ENCODE measurements at places on chromosomes 5 and 9. TPM values are rescaled to one million over a fixed set of nuclear protein-coding genes. Genes with fewer than 3 reads are reported as not detected.

The ENTREP1 gene
- 5.0 TPM for polyA plus RNA-seq

DNA sequence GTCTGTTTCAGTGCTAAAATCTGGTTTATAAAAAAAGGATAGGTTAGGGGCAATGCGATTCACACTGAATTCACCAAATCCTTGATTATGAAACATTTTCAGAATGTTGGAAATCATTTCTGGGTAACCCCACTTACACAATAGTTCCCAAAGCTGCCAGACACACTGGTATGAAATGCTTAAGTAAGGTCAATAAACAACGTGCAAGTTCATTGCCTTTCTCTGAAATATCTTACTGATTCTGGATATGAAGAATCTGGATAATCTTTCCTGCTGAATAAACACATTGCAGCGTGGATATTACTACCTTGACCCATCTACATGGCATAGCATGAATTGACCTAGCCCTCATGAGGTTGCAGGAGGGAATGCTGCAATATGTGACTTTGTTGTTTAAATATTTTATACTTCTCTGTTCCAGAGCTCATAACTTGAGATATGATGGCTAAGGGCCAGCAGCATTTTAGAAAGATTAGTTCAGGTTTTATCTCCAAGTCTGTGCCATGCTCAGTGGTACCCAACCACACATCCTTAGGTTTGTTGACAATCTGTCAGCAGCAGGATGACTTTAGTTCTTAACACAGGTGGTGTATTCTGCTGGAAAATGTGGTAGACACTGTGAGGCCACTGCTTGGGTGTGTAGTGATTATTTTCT is 121.0 kb downstream of the NREP start:
- no peak for DNase-seq

The CENPK gene
- 70.1 TPM for polyA plus RNA-seq

- no peak for DNase-seq
These were observed 250.8 kb downstream of the SLIT3 start for GRCh38 chr5:169050146-169050571.

Measured in left kidney (tissue), 8 donors.